ENCODE measurements at places on chromosomes 6 and 20.

DNA sequence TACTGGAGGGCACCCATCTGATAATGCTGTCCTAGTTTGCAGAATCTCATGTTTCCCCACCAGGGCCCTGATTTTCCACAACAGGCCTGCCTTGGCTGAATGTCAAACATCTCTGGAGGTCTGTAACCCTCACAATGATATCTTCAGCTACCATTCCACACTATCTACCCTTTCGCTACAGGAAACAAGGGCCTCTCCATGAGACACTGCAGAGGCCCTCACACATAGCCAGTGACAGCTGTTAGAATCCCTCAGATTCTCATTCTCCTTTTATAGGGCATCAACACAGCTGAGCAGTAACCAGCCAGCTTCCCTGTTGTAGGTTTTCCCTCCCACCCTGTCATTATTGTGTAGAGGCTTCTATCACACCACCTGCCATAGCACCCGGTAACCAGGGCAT lies 29.6 kb upstream of the MICB start:
- H3K4me3 ChIP-seq: peak overlapping the region; percentile 100
- DNase-seq: no peak

GRCh38 chr6:92433911-92434310 lies 985.4 kb downstream of the EPHA7 start:
- no peak overlapping the region for H3K4me3 ChIP-seq
- H3K27ac ChIP-seq: no peak overlapping the region
- H3K4me1 ChIP-seq: no peaks in the 10 kb centered on the region
- DNase-seq: no peak
- H3K36me3 ChIP-seq: no peaks in the 10 kb centered on the region
- H3K27me3 ChIP-seq: no peaks in the 10 kb centered on the region

DNA sequence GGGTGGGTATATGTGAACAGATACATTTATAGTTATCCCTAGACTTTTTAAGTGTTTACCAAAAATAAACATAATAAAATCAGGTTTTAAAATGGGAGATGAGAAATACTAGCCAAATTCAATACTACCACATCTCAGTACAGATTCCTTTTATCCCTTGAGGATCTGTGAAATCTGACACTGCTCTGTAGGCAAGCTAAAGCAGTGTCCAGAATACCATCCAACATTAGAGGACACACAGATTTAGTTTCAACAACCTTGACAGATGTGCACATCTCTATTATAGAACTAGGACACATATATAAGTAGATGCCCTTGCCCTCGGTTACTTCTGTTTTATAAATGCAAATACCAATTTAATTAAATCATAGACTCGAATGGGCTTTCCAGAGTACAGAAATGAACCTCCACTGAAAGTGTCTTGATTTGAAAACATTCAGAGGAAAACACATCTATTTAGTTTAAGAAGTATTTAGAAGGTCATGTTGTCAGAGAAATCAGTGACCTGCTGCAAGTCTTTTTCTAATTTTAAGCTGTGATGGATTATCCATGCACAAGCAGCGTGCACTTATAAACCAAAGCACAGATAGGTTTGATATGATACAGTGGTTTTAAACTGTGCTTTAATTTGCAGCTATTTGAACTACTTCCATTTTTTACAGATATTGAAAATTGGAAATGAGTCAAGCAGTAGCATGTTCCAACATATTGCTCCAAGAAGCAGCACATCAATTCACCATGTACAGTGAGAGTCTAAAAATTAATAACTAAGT lies 156.3 kb upstream of the EPHA7 start:
- H3K36me3 ChIP-seq: no peaks in the 10 kb centered on the region
- H3K4me3 ChIP-seq: no peak overlapping the region
- H3K4me1 ChIP-seq: no peaks in the 10 kb centered on the region
- no peak overlapping the region for H3K27ac ChIP-seq

GRCh38 chr20:1309439-1309847 lies 19.5 kb downstream of the SDCBP2 start:
- H3K27me3 ChIP-seq: peaks cover 10% of the 10 kb centered on the region
- H3K4me1 ChIP-seq: no peaks in the 10 kb centered on the region
- no peak overlapping the region for H3K4me3 ChIP-seq

DNA sequence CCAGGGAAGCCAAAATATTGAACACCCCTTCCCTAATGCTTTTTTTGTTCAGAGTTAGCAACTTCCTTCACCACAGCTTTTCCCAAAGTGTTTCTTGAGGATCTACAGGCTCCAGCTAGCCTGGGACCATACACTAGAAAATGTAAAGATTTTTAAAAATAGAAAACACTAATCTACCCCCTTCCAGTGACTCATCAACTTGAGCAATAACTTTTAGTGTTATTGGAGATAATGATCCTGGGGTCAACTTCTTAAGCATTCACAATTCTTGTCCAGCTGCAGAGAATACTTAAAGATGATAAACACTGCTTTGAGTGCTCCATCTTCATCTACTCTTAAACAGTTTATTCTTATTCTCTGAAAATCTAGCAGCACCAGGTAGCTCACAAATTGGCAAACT lies 131.6 kb downstream of the COL9A1 start:
- H3K27ac ChIP-seq: no peak overlapping the region
- no peak overlapping the region for H3K4me3 ChIP-seq
- DNase-seq: no peak
- no peaks in the 10 kb centered on the region for H3K36me3 ChIP-seq
- H3K27me3 ChIP-seq: peaks cover 11% of the 10 kb centered on the region

DNA sequence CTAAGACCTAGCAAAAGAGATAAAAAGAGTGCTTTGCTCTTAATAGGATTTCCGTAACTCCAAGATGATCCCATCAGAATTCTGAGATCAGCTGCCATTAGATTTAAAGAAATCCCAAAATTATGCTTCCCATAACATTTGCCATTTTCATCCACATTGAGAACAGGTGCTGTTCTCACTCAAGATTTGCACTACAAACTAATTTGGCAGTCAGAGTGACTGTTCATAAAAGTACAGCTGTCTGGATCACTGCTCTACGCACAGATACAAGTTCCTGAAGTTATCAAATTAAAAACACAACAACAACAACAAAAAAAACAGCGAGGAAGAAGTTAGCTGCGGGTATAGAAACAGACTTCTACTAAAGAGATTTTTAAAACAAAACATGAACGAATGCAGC lies 58.1 kb downstream of the ASCC3 start:
- H3K36me3 ChIP-seq: peaks cover 6% of the 10 kb centered on the region
- H3K27me3 ChIP-seq: no peaks in the 10 kb centered on the region
- peaks cover 2% of the 10 kb centered on the region for H3K4me1 ChIP-seq
- DNase-seq: no peak
- no peak overlapping the region for H3K27ac ChIP-seq

DNA sequence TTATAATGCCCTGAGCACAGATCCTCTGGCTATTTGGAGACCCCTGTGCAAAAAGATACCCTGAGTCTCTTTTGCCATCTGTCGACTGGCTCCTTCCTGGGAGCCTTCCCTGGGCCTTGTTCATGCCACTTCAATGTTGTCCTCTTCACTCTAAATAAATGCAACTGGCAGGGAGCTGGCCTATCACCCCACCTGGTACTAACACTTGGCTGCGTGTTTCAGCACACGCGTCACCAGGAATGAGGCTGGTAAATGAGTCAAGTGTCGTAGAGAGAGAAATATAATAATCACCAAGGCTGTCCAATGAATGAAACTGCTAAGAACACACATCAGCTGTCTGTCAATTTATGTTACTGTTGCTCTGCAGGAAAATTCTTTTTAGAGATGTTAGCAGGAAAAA lies 374.6 kb upstream of the JARID2 start:
- H3K4me1 ChIP-seq: peaks cover 7% of the 10 kb centered on the region
- H3K27ac ChIP-seq: no peak overlapping the region
- no peak overlapping the region for H3K4me3 ChIP-seq
- H3K27me3 ChIP-seq: no peaks in the 10 kb centered on the region
- DNase-seq: no peak

DNA sequence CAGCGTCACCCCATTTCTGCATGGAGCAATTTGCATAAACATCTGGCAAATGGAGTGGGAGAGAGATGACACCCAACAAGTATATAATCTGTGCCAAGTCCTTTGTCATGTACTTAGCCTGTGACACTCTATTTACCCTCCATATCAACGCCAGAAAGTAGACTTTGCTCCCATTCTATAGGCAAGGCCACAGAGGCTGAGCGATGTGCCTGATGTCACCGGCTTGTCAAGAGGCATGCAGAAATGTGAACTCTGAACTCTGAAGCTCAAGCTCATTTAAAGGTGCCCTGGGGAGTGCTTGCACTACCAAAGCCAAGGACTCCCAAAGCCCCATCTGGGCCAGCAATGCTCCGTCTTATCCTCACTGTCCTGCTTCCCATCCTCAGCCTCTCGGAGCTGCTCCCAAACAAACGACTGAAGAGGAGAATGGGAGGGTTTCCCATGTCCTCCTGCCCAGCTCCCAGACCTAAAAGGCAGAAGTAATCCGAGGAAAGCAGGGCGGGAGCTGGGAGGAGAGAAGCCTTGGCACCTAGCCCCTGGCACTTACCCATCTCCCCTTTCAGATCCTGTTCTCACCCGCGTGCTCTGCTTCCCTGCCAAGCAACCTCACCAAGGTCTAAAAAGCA lies 9.2 kb downstream of the CPNE5 start:
- no peak for DNase-seq
- H3K4me3 ChIP-seq: no peak overlapping the region
- peaks cover 30% of the 10 kb centered on the region for H3K27me3 ChIP-seq
- H3K4me1 ChIP-seq: no peaks in the 10 kb centered on the region

DNA sequence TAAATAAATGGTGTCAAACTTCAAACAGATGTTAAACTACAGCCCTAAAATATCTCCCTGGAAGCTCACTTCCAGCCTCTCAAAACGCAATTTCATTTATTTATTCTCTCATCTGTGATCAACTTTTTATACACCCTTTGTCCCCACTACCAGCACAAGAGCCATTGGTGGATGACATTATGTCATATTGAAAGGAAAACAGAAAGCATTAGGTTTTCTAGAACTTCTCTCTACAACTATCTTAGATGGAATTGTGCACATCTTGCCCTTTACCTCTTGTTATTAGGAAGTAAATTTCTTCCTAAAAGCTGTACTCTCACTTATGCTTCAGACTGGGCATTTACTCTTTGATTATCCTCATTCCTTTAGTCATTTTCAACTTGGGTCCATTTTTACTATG lies 771.2 kb upstream of the GJE1 start:
- no peaks in the 10 kb centered on the region for H3K4me1 ChIP-seq
- H3K4me3 ChIP-seq: no peak overlapping the region
- H3K27me3 ChIP-seq: no peaks in the 10 kb centered on the region
- H3K27ac ChIP-seq: no peak overlapping the region
- DNase-seq: no peak

DNA sequence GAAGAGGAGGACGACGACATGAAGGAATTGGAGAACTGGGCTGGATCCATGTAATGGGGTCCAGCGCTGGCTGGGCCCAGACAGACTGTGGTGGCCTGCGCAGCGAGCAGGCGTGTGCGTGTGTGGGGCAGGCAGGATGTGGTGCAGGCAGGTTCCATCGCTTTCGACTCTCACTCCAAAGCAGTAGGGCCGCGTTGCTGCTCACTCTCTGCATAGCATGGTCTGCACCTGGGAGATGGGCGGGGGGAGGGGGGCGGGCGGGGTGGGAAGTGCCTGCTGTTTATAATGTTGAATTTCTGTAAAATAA lies 42.3 kb downstream of the CHMP4B start:
- peaks cover 68% of the 10 kb centered on the region for H3K36me3 ChIP-seq
- DNase-seq: no peak
- H3K27me3 ChIP-seq: no peaks in the 10 kb centered on the region
- H3K4me1 ChIP-seq: no peaks in the 10 kb centered on the region
